ENCODE measurements at places on chromosomes 4 and X.

GRCh38 chrX:74179071-74179470 is 124.9 kb upstream of the ZCCHC13 start:
- peak; percentile 18 for DNase-seq

- peak; percentile 90 for DNase-seq
Observed at GRCh38 chr4:165325732-165326512, 1.5 kb upstream of the MSMO1 start.

DNA sequence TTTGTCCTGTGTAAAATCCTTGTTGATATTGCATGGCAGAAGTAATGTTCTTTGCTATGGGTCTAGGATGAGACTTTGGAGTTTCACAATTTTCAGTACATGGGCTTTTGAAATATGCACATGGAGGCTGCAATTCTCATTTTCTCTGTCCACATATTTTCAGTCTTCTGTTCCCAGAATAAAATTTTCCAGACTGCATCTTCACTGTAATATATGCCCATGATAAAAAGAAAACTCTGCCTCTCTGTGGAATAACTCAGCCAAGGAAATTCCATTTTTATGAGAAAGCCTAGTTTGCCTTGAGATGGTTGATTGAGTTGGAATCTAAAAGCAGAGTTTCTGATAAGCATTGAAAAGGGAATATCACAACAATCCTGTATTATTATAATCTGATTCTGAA is 601.4 kb upstream of the AADAT start:
- DNase-seq, result no peak

- no peak for DNase-seq
Observed at GRCh38 chr4:71138007-71138615, 144.7 kb downstream of the DCK start.

DNA sequence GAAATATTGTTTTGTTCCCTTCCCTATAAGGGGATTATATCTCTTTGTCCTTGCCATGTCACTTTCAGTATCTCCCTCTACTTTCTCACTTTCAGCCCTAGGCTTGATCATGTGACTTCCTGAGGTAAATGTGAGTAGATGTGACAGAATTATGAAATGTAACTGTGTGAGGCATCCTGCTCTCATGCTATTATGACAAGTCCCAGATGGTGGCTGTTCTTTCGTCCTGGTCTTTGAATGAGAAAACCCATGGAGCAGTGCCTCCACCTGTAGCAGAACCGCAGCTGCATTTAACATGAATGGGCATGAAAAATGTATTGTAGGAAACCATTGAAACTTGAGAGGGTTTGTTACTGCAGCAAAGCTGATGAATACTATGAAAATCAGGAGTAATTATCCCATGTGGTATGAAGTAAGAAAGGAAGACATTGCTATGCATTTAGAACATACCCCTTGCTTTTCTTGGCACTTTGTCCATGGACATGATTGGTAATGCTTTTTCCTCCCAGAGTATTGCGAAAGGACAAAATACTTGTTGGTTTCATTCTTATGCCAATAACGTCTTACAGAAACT is 202.2 kb upstream of the GPRIN3 start:
- peak; percentile 14 for DNase-seq

- DNase-seq, result no peak
Observed at GRCh38 chr4:1413687-1414479, 7.6 kb upstream of the NKX1-1 start.

GRCh38 chrX:153704021-153704526 is 16.3 kb downstream of the SLC6A8 start:
- no peak for DNase-seq

GRCh38 chr4:67104145-67104544 is 441.2 kb downstream of the CENPC start:
- peak; percentile 32 for DNase-seq

GRCh38 chrX:37817176-37817575 is 30.2 kb downstream of the DYNLT3 start:
- DNase-seq, result no peak

DNA sequence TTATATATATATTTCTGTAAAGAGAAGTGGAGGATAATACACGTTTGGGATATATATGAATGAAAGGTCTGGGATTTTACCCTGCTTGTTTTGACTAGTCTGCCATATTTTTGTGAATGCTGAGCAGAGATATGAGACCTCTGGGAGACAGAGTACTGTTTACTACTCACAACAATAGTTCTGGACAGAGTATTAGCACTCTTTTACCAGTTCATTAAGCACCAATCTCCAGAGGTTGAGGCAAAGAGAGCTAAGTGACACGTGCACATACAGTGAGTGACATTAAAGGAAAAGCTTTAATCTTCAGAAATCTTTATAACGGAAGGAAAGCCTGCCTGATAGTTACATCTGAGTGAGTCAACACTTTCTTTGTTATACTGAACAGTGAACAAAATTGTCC is 1452.7 kb upstream of the TENM3 start:
- DNase-seq, result no peak

DNA sequence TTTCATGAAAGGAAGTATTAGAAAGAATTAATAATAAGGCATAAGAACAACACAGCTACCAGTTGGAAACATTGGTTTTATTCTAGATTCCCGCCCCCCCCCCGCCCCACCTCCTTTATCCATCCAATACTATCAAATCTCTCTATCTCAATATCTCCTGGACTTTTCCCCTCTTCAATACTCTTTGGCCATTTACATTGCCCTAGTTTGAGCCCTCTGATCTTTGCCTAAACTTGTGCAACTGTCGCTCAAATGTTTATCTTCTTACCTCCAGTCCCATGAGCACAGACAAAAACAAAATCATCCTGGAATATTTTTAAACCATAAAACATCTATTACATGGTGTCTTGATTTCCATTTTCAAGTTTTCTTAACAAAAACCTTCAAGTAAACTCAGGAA is 488.2 kb downstream of the KLHL13 start:
- no peak for DNase-seq

DNA sequence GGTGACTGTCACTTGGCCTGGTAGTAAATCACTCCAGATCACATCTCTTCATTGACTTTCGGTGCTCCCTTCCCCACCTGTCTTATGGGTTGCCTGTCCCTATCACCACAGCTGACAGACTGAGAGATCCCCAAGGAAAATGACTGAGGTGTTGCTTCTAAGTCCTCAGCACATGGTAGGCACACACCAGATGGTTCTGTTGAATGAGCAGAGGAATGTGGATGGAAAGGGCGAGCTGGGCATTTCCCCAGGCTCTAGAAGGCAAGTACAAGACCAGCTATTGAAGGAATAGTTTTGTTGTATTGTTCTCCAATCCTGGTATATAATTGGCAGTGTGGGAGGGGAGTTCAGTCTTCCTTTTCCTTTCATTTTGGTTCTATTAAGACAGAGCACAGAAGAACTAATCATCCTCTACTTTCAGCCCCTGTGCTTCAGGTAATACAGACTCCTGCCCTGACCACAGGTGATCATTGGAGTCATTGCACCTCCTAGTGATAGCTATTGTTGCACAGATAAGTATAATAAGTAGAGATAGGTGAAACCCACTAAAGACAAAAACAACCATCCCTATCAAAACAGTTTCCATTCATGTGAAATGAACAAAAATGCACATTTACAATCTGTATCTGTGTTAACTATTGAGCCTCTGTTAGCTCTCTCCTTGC is 158.6 kb downstream of the TRAM1L1 start:
- no peak for DNase-seq

DNA sequence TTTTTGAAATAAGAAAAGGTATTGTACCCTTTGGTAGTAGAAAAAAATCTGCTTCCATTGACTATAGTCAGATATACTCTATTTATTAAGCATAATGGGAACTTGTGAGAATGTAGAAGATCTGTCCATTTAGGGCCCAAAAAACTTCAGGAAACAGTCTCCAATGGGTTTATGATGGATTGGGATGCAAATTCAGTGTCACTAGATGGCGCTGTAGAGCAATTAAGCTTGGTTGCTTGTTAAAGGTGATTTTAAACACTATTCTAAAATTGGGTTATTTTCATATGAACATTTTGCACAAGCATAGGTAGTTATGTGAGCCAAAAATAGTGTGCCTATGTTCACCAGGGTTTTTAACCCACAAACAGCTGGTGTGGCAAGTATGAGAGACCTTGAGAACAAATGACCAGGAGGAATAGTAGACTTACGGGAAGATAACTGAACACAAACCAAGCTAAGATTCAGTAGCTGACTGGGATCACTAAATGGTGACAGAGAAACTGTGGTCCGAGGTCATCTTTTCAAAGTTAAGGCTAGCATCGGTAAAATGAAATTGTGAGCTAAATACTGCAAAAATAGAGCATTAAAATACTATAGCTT is 80.3 kb upstream of the LSM6 start:
- peak; percentile 55 for DNase-seq

- no peak for DNase-seq
Observed at GRCh38 chr4:127421437-127421836, 211.3 kb upstream of the INTU start.

GRCh38 chrX:39764441-39764914 is 333.3 kb downstream of the BCOR start:
- DNase-seq, result no peak

GRCh38 chr4:186819342-186820086 is 95.9 kb upstream of the FAT1 start:
- DNase-seq, result no peak

DNA sequence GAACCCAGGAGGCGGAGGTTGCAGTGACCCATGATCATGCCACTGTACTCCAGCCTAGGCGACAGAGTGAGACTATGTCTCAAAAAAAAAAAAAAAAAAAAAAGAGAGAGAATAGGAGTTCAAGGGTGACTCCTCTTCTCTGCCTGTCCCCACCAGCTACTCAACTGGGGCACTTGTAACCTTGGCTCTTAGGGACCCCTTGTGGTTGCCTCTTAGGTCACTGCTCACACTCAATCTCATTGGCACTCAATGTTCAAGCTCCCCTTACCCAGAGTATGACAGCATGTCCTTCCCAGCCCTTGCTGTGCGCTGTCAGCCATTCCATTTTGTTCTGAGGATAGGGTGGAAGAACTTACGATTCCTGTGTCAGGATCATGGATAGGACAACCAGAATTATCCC is 82.4 kb upstream of the BEND4 start:
- no peak for DNase-seq

DNA sequence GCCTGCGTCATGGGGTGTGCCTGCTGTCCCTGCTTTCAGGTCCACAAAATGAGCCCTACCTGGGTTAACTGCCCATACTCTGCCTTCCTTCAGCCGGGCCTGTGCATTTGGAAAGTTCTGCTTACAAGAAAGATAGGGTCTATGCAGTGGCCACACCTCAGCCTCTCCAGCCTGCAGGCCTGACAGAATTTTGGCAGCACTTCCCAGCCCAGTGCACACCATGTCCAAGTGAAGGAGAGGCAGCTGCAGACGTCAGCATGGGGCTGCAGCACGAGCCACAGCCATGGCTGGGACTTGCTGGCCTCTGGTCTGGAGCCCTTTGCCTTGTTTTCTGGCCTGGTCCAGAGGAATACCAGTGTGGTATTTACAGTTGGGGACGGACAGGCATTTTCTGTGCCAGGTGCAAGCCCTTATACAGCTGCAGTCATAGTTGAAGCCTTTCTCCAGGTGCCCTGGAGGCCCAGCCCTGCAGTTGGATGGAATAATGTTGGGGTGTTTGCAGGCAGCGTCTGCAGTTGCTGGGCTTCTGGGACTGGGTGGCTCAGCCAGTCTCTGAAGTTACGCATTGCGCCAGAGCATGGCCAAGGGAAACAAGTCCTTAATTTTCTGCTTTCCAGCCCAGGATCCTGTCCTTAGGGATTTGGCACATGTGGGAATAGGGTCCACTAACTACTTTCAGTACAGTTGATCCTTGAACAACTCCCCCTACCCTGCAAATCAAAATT is 26.2 kb downstream of the JADE1 start:
- DNase-seq, result no peak

- peak; percentile 46 for DNase-seq
Observed at GRCh38 chr4:150176547-150176946, 98.3 kb downstream of the DCLK2 start.

GRCh38 chrX:105695451-105695850 is 126.9 kb upstream of the NRK start:
- peak; percentile 73 for DNase-seq

- DNase-seq, result peak; percentile 80
Observed at GRCh38 chr4:107862658-107863057, 37.9 kb downstream of the SGMS2 start.

GRCh38 chr4:122707497-122707896 is 25.0 kb upstream of the BBS12 start:
- DNase-seq, result no peak

DNA sequence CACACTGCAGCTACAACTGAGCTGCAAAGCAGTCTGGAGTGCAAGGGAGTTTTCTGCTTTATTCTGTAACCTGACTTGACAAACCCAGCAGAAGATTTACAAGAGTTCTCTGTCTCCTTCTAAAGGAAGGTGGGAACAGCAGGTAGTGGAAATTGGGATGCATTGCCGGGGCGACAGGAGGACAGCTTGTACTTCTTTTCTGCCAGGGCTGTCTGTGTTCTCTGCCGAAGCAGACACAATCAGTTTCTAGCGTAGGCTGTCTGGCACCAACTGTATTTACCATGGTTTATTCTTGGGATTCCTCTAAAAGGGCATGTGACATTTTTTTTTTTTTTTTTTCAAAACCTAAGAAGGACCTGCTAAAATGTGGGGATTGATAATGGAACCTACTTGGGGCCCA is 190.8 kb upstream of the GK2 start:
- no peak for DNase-seq

DNA sequence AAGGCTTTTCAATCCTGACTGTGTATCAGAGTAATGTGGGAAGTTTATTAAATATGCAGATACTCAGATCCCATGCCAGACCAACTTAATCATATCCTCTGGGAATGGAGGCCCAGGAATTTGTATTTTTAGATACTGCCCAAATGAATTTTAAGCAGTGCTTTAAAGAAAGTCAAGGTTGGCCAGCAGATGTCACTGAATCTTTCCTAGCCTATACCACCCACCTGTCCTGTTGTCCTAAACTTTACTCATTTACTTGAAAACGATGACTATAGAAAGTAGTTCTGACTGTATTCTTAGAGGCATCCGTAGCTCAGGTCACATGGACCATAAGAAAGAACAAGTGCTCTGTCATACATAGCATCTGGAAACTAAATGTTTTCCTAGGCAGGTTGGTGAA is 79.9 kb downstream of the AMOT start:
- no peak for DNase-seq

GRCh38 chrX:7076245-7076661 is 71.3 kb upstream of the STS start:
- no peak for DNase-seq

DNA sequence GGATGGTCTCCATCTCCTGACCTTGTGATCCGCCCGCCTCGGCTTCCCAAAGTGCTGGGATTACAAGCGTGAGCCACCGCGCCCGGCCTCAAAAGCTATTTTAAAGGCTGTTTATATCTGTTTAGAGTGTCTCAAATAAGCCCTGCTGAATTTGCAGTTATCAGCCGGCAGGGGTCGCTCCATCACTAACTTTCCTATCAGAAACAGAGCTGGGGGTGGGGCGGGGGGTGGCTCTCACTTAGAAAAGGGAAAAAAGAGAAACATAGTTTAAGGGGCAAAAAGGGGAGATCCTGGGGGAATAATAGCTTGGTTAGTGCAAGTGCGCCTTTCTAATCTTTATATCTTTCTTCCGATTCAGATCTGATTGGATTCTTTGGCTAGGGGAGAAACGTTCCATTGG is 450.7 kb downstream of the UBE2NL start:
- no peak for DNase-seq
